ENCODE measurements at places on chromosomes 13 and 19. TPM values are rescaled to one million over a fixed set of nuclear protein-coding genes. Genes with fewer than 3 reads are reported as not detected.
A peak's percentile ranks its signal among the peaks of the same experiment; 100 is the strongest.

DNA sequence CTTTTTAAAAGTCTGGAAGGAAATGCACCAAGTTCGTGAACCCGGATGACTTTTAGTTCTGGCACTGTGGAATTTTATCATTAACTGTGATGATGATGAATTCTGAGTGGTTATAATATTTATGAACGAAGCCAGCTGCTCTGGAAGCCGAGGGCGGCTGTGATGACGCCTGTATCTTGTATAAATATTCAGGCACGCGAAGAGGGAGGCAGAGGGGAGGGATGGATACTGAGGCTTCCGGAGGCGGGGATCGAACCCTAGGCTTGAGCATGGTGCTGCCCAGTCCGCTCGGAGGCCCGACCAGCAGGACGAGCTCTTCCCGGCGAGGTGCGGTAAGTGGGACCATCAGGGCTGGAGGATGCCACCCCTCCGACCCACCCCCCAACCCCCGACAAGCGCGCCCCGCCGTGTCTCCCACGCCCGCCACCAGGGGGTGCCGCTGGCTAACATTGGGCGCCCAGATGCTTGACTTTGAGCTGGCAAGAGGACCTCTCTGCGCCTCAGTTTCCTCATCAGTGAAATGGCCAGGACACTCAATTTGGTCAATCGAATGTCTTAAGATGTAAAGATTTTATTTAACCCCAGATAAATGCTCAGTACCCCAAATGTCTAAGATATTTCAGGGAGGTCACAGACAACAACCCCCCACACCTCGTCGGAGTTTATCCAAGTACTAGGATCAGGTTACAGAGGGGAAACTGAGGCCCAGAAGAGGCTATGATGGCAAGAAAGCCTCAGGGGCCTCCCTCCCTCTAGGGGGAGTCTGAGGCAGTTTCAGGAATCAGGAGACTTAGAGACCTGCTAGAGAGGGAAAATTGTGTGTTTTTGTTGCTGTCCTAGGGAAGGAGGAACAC is 4.5 kb upstream of the RAB3A start:
- DNase-seq: no peak

Gene SMIM24
- not detected for total RNA-seq

- DNase-seq: no peak
Observed at GRCh38 chr19:30029721-30030510, 87.9 kb downstream of the URI1 start.

DNA sequence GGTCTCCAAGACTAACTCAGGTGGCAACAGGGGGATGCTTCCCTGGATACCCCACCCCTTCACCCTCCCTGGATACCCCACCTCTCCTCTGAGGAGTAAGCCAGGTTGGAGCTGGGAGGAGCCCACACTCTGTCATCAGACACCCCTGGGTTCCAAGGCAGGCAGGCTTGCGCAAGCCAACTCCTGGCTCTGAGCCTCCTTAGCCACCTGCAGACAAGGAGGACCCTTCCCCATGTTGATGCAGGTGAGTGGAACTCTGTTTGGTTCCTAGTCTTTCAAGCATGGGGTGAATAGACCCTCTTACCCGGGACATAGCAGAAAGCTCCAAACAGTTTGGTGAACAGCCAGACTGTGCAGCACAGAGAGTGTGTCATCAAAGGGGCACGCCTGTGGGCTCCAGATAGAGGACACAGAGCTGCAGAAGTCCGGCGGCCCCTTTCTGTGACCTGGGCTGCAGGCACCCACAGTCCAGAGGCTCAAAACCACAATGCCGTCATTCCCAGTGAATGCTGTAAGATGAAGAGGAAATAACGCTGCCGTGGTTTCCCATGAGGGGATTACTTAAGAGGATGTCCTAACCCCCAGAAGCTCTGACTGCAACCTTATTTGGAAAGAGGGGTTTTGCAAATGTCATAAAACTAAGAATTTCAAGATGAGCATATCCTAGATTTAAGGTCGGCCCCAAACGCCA is 12.1 kb upstream of the HAS1 start:
- DNase-seq: no peak

DNA sequence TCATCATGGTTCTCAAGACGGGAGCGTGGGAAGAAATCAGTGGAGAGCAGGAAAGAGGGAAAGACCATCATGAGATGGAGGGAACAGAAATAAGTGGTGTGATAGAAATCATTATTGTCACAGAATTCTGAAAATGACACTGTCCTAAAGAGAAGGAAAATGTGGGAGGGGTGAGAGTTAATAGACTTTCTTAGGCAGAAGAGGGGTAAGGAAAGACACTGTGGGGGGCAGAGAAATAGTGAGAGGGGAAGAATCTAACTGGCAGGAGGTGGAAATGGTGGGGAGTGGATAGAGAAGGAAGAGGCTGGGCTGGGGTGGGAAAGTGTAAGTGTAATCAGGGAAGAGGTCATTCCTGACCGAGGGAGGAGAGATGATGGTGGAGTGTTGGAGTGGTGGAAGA is 3.2 kb downstream of the PINLYP start:
- no peak for DNase-seq

DNA sequence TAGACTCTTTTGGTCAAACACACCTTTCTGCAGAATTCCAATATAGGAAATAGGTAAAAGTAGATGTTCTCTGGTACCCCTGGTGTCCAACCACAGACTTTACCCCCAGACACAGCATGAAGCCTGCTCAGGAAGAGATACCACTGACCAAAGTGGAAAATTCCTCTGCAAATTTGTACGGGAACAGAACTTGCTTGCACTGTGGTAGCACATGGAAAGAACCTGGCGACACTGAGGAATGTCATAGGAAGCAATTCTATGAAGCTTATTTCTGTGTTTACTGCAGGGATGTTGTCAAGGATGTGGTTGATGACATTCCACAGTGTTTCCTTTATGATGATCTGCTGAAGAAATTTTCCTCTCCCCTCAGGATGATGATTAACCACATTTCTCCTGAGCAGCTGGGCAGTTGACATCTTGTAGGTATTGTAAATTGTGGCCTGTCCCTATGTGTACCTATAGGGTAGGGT is 48.9 kb upstream of the TNFSF11 start:
- no peak for DNase-seq

GRCh38 chr13:91115776-91116175 is 231.7 kb upstream of the MIR17HG start:
- DNase-seq: no peak

DNA sequence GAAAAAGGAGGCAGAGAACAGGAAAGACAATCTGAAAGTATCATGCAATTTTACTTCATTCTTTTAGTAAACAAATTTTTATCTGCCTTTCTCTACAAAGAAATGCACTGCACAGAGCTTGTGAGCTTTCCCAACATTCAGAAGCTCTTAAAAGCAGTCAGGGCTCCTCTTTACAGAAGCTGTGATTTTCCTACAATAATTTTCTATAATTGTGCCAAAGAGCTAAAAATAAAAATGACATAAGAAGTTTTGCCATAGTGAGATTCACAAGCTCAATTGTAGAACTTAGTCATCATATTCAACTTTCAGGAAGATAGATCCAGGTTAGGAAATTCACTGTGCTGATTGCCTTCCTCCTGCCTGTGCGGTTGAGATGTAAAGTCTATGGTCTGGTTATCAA is 341.4 kb downstream of the PCDH9 start:
- DNase-seq: no peak

Gene GRK1
- total RNA-seq: 0.89 TPM

DNA sequence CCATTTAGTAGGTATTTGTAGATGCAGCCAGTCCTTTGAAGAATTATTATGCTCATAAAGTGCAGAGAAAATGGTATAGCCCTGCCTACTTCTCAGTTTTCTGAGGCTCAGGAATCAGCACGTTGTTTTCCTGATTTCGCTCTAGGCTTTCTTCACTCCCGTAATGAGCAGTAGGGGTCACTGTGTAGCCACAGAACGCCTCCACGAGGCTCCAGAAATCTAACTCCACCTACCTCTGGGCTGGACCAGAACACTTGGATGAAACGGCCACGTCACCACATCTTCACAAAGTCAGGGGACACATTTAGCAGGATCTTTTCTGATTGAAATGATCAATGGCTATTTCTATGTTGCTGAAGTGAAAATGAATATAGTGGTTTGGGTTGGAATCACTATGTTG is 49.8 kb upstream of the GTF3A start:
- no peak for DNase-seq

DNA sequence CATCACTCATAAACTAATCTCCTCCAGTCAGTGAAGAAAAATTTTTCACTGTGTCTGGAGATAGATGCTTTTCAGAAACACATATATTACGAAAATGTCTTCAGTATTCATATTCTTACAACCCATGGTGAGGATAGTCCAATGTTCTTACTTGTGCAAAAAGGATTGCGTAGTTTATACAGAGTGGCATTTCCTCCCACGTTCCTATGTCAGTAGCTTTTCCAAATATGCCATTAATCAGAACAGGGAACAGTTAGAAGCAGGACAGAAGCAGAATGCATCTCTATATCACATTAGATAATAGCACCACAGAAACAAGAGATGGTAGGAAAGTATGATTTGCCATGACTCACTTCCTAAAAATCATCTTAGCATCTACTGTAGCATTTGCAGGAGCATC is 282.9 kb downstream of the SLITRK5 start:
- DNase-seq: no peak

Gene CEACAM4
- 1.1 TPM for total RNA-seq

DNA sequence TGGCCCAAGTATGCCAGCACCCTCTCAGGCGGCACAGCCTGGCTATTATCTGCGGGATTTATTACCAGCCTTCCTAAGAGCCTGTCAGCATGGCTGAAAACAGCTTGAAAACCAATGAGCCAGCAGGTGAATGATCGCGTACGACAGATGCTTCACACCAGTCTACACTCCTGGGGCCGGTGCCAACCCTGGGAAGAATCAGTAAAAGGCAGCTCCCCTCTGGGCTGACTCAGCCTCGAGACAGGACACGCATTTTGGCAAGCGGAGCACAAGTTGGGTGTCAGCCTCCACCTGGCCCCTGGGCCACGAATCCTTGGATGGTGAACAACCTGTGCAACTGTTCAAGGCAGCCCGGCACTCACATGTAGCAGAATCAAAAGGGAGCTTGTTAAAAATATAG is 15.6 kb downstream of the EMP3 start:
- peak; percentile 91 for DNase-seq

DNA sequence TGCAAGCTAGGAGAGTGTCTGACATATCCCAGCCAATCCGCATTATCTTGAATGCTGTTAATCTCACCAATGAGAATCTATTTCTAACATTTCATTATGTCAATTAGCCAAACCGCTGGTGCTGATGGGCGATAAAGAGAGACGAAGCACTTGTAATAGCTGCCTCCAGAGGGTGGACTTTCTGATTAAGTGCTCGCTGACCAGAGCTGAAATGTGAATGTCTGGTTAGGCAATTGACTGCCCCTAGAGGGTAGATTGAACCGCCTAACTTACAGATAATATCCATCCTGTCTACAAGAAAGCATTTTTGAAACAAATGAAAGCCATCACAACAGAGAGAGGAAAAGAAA is 552 bp upstream of the GRWD1 start:
- peak; percentile 97 for DNase-seq

DNA sequence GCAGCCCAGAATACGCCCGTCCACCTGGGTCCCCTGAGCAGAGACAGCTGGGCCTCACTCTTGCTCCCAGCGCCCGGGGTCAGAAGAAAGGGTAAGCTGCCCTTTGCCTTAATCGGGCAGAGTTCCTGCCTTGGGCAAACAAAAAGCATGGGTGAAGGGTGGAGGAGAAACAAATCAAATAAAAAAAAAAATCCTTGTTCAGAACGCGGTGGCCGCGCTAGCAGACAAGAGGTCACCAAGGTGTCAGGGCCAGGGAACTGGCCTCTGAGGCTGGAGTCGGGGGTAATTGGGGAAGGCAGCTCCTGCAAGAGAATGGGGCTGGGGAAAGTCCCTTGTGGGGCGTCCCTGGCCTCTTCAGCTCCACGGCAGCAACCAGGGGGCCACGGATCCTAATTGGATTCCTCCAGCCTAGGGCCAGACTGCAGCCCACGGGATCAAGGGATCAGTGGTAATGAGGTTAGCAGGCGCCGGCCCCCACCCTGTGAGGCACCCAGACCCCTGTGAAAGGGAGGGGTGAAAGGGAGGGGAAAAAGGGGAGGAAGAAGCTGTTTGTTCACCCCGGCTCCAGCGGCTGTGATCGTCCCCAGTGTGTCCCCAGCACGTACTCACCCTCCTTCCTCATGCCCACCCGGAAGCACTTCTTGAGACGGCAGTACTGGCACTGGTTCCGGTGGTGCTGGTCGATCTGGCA is 5.5 kb downstream of the NR2F6 start:
- DNase-seq: no peak

DNA sequence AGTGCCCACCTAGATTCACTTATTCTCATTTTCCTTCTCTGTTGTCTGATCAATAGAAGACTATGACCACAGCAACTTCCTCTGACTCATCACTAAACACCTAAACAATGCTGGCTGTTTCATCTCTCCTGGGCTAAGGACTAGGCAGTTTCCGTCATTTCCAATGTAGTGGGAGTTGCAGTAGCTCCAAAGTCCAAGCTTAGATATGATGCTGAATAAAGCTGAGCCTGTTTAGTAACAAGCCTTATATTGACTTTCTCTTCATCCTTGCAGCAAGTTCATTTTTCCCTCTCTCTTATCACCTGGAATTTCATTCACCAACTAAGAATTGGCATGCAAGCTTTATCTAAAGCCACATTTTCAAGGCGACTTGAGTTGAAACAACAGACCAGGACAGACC is 53.5 kb upstream of the PCDH9 start:
- no peak for DNase-seq
